Stimulated activated CD4-positive, alpha-beta T cell treated with anti-CD3 and anti-CD28 coated beads, TNF-alpha, amount 100 ng/mL, for 24 hours (primary cell): ENCODE measurements at places on chromosomes 6 and 20.

GRCh38 chr6:109103942-109104341, 8.6 kb downstream of the CEP57L1 start:
- DNase-seq, result no peak

DNA sequence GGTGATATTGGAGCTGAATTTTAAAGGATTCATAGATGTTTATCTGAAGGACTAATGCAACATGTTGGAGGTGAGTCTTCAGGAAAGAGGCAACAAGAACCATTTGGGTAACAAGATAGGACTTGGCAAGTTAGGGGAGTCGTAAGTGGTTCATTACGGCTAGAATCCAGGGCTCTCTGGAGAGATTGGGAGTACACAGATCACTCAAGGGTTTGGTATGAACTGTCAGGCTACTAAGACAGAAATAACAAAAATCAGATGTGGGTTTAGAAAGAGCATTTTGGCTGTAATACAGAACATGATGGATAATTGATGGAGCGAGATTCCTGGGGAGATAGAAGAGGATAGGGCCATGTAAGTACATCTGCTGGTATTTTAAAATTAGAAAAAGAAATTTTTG, 86.3 kb upstream of the ESR1 start:
- DNase-seq, result no peak

- no peak for DNase-seq
Measured at GRCh38 chr20:17873410-17874270, 95.0 kb downstream of the SNX5 start.

DNA sequence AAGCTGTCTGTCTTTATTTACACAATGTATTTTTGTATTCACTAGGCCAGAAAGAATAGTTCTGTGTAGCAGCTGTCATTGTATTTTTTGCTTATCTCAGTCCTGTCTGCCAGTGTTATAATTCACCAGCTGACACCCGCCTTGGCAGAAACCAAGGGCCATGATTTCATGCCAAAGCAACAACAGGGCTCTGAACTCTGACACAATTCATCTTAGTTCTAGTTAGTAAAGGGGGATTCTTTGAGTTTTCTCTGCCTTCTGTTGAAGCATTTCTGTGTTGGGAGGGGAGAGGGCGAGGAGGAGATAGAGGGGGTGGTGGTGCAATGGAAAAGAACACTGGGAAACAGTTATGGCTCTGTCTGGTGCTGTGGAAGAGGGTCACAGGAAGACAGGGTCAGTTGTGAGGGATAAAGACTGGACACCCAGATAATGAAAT, 684.6 kb upstream of the MARCKS start:
- DNase-seq, result no peak

DNA sequence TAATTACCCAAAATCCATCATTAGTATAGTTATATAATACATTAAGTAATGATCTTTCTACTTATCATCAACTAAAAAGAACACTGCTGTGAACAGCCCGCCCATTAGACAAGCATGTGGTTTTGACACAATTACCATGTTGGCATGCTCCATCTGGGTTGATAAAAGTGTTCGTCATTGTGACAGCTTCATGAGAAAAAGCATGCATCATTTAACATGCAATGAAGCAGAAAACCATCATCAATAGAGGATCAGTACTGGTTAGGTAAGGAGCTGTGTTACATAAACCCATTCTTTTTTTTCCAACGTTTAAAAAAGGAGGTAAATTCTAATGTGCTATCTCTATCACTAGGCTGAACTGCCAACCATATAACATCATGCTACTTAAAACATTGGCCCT, 101.9 kb downstream of the EPB41L2 start:
- no peak for DNase-seq

GRCh38 chr20:57838670-57839151, 128.9 kb upstream of the PMEPA1 start:
- no peak for DNase-seq

- DNase-seq, result no peak
Measured at GRCh38 chr6:36068012-36068392, 40.4 kb downstream of the MAPK14 start.

GRCh38 chr20:3854462-3854871, 7.8 kb downstream of the MAVS start:
- no peak for DNase-seq

GRCh38 chr6:109421184-109421583, 19.2 kb downstream of the PPIL6 start:
- DNase-seq, result no peak

DNA sequence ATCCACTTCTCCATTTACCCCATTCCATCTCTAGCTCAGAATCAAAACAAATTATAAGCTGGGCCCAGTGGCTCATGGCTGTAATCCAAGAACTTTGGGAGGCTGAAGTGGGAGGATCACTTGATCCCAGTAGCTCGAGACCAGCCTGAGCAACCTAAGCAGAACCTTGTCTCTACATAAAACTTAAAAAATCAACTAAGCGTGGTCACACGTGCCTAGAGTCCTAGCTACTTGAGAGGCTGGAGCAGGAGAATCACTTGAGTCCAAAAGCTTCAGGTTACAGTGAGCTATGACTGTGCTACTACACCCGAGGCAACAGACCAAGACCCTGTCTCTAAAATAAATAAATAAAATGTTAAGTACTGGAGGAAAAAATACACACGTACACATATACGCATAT, 74.7 kb upstream of the RUNX2 start:
- DNase-seq, result no peak

GRCh38 chr20:15487030-15487429, 1086.2 kb downstream of the KIF16B start:
- no peak for DNase-seq

DNA sequence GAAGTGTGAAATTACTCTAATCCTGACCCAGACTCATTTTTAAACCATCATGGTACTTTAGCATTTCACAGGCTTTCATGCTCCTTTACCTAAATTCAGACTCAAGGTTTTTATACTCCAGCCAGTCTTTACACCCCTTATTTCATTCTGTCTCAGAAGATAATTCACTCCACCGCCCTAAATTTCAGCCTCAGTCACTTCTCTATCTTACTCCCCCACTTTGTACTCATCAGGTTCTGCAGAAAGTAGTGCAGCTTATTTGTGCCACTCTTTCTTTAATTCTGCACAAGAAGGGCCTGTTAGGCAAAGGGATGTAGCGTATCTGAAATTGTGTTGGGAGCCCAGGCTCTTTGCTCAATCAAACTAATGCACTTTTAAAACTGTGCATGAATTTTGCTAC, 205.5 kb downstream of the ARHGAP18 start:
- no peak for DNase-seq

DNA sequence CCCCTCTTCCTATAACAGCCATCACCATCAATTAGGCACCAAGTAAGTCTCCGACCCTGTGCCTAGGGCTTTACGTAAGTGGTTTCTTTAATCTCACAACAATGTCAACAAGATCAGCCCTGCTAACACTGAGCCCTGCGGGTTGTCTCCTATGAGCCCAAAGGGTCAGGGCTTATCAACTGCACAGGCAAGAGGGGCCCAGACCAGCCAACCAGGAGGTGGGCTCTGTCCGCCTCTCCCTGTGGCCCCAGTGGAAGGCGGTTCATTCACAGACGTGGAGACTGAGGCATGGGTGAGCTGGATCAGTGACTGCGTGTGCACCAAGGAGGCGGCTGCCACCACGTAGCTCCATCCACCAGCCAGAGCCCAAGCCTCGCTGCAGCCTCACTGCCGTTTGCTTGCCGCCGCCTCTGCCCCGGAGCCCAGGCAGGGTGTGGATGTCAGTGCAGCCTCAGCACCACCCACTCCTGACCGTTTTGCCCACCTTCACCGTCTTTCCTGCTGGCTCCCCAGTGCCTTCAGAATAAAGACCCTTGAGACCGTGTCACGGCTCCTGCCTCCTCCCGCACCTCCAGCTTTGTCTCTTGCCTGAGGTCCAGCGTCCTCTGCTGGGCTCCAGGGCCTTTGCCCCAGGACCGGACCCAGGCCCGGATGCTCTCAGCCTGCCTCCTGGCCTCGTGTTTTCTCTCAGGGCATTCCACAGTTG, 78.7 kb downstream of the DLL1 start:
- DNase-seq, result no peak

GRCh38 chr20:6381887-6382286, 259.1 kb upstream of the FERMT1 start:
- no peak for DNase-seq

- DNase-seq, result no peak
Measured at GRCh38 chr6:70846207-70846835, 110.5 kb downstream of the B3GAT2 start.

DNA sequence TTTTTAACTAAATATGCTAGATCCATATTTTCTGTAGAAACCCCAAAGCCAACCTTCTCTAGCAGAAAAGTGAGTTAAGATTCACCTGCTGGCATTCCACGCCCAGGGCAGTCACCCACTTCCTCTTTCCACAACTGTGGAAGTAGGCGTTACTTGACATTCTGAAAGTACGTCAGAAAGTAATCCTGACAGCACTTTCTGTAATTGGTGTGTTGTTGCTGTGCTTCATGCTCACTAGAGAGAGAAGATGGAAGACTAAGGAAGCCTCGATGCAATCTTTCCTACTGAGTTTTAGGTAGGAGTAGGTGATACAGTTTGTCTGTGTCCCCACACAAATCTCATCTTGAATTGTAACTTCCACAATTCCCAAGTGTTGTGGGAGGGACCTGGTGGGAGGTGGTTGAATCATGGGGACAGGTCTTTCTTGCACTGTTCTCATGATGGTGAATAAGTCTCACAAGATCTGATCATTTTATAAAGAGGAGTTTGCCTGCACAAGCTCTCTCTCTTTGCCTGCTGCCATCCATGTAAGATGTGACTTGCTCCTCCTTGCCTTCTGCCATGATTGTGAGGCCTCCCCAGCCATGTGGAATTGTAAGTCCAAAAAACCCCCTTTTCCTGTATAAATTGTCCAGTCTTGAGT, 101.1 kb downstream of the MAP3K7 start:
- no peak for DNase-seq

DNA sequence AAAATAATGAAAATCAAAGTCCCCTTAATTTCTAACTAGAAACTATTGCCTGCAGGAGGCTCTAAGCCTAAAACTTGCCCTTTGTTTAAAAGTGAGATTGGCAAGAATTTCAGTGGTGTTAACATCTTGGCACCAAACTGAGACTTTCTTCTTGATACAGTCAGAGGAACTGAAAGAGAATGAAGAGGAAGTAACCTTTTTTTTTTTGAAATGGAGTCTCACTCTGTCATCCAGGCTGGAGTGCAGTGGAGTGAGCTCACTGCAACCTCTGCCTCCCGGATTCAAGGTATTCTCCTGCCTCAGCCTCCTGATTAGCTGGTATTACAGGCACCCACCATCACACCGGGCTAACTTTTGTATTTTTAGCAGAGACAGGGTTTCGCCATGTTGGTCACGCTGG, 3.6 kb downstream of the DOP1A start:
- no peak for DNase-seq

DNA sequence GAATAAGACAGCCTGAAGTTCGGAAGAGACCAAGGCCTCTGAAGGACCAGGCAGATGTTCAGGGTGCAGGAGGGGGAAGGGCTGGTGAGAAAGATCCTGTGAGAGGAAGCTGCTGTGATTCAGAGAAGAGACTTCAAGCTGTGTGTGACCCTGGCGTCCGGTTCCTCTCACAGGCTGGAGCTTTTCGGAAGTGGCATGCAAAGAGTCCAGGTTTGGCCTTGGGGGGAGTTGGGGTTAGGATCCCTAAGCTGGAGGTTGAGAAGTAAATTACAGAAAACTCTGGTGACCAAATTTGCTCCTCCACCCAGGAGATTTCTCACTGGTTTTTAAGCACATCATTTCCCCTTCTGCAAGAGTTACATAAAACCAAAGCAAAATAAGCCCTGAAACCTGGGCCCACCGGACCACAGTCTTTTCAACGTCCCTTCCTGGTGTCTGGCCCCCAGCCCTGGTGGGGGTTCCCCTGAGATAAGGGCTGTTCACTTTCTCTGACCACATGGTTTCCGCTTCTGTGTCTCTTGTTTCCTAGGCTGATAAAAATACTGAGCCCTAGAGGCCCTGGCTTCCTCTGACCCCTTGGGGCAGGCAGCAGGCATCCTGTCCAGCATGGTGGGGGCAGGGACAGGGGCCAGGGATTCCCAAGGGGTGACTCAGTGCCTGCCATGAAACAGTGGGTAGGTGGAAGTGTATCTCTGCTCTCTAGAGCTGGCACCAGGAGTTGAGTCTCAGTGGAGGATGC, 12.0 kb upstream of the LTA start:
- DNase-seq, result no peak

GRCh38 chr20:8865636-8866035, 203.3 kb upstream of the PLCB4 start:
- no peak for DNase-seq

DNA sequence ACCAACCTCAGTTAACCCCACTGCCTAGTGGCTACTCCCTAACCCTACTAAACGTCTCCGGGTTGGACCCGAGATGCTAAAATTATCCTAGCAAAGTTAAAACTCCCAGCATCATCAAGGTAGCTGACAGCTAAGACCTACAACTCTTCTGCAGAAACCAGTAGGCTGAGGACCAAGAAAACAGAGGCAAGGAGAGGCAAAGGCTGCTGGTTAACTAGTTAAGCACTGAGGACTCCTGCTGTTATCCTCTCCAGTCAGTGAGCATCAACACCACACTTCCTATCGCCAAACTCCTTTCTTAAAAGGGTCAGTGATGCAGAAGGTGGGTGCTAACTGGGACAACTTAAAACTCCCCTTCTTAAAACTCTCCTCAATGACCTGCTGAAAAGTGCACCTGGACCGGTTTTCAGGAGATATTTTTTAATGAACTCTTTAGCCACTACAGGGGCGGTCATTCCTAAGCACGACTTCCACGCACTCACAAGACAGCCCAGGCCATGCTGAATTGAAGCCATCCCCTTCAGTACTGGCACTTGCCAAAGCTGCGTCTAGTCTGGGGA, 1.7 kb downstream of the TRERF1 start:
- no peak for DNase-seq

DNA sequence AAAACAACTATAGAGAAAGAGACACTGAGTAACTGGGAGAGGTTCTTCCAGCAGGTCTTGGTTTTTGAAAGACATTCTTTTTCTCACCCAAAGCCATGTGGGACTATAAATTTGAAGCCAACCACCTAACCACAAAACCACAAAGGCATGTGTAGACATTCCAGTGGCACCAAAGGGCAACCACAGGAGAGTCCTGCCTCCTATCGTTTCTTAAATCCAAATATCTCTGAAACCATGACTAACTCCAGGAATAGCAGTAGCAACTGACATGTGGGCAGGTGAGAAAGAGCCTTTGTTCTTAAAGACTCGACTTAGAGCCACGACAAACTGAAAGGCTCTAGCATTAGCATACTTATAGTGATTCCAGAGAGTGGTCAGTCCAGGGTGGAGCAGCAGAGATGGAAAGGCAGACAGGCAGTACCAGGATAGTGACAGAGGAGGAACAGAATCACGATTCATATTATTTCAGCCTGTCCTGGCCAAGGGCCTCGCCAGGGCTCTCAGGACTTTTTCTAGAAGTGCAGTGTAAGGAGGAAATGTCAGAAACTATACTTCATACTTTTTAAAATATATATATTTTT, 9.4 kb upstream of the COL9A1 start:
- DNase-seq, result no peak
